ENCODE measurements at places on chromosomes 16 and 17. TPM values are rescaled to one million over a fixed set of nuclear protein-coding genes. Genes with fewer than 3 reads are reported as not detected.
A peak's percentile ranks its signal among the peaks of the same experiment; 100 is the strongest.

- no peak overlapping the region for H3K4me3 ChIP-seq
- peaks cover 12% of the 10 kb centered on the region for H3K27me3 ChIP-seq
- no peaks in the 10 kb centered on the region for H3K36me3 ChIP-seq
- no peak for DNase-seq
Measured at GRCh38 chr16:86051368-86052114, 152.6 kb downstream of the IRF8 start.

DNA sequence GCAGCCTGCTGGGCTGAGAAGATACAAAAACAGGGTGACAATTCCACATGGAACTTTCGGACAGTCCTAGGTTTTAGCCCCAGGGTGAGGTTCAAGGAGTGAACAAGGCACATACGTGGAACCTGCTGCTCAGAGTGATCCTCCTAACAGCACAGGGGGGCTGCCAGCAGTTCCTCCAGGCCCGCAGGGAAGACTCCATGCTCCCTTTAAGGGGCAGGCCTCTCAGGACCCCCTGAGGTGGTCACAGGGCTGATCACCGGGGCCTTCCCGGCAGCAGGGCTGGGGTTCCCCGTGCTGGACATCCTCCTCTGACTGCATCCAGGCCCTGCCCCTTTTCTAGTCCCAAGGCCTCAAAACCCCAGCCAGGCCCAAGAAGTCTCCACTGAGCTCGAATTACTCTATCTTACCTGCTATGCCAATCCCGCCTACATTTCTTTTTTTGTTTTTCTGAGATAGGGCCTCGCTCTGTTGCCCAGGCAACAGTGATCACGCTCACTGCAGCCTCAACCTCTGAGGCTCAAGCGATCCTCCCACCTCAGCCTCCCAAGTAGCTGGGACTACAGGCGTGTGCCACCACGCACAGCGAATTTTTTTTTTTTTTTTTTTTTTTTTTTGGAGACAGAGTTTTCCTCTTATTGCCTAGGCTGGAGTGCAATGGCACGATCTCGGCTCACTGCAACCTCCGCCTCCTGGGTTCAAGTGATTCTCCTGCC, 10.4 kb downstream of the CANT1 start:
- H3K36me3 ChIP-seq = peaks cover 63% of the 10 kb centered on the region
- H3K27ac ChIP-seq = no peak overlapping the region
- H3K4me1 ChIP-seq = peaks cover 13% of the 10 kb centered on the region

DNA sequence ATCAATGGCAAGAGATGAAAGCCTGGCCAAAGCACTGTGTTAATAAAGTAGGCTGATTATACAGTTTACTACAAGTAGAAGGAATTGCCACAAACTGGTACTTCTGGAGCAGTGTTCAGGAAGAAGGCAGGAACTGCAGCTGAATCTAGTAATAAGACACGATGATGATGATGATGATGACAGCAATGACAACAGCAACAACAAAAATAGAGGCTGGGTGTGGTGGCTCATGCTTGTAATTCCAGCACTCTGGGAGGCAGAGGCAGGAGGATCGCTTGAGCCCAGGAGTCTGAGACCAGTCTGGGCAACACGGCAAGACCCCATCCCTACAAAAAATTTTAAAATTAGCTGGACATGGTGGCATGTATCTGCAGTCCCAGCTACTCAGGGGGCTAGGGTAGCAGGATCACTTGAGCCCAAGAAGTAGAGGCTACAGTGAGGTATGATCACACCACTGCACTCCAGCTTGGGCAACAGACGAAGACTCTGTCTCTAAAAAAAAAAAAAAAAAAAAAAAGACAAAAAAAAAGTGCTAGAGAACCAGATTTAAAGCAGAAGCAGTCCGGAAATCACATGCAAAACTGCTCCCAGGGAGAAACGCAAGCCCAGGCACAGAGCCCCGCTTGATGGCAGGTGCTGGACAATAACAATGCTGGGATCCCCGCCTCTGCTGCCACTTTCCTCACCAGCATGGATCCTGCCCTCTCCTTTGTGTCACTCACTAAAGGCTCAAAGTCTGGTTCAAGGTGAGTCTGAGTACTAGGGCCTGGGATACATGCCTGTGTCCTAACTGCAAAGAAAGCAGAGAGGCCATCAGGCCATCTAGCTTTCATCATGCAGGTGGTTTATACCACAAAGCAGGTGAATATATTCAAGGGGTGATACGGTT, 44.8 kb downstream of the CPPED1 start:
- no peak for DNase-seq
- H3K4me1 ChIP-seq = peaks cover 16% of the 10 kb centered on the region
- no peaks in the 10 kb centered on the region for H3K36me3 ChIP-seq
- no peak overlapping the region for H3K27ac ChIP-seq
- no peak overlapping the region for H3K4me3 ChIP-seq
- H3K27me3 ChIP-seq = no peaks in the 10 kb centered on the region

GRCh38 chr17:17650959-17651358, 30.3 kb upstream of the RAI1 start:
- H3K27ac ChIP-seq = no peak overlapping the region
- H3K4me3 ChIP-seq = no peak overlapping the region
- no peaks in the 10 kb centered on the region for H3K27me3 ChIP-seq
- no peaks in the 10 kb centered on the region for H3K4me1 ChIP-seq
- H3K36me3 ChIP-seq = no peaks in the 10 kb centered on the region
- no peak for DNase-seq

DNA sequence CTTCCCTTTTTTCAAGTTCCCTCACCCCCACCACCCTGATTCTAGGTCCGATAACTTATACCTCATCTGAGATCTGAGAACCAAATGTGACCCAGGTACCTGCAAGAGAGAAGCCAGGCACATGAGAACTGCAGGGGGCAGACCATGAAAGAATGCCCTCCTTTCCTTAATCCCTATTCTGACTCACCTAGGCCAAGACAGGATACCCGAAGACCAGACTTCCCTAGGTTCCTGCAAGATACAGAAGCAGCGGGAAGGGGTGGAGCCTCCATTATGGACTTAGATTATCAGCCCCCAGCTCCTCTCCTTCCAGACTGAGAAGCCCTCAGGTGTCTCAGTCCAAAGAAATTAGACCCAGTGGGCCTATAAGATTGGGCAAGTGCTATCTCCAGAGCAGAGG, 2.1 kb downstream of the KCNAB3 start:
- H3K4me1 ChIP-seq = peaks cover 18% of the 10 kb centered on the region
- no peak overlapping the region for H3K4me3 ChIP-seq

GRCh38 chr17:61075988-61076387, 323.7 kb upstream of the TBX2 start:
- no peak overlapping the region for H3K4me3 ChIP-seq
- peak overlapping the region; percentile 0 for H3K27ac ChIP-seq
- H3K36me3 ChIP-seq = no peaks in the 10 kb centered on the region
- no peaks in the 10 kb centered on the region for H3K27me3 ChIP-seq
- no peak for DNase-seq
- no peaks in the 10 kb centered on the region for H3K4me1 ChIP-seq

The MT1M gene
- 29.8 TPM for total RNA-seq

GRCh38 chr17:11986942-11987329, 10.3 kb downstream of the ZNF18 start:
- no peak for DNase-seq
- H3K36me3 ChIP-seq = peaks cover 68% of the 10 kb centered on the region
- no peak overlapping the region for H3K4me3 ChIP-seq
- no peak overlapping the region for H3K27ac ChIP-seq
- no peaks in the 10 kb centered on the region for H3K4me1 ChIP-seq

- H3K36me3 ChIP-seq = no peaks in the 10 kb centered on the region
- no peak overlapping the region for H3K27ac ChIP-seq
- no peak for DNase-seq
- peaks cover 9% of the 10 kb centered on the region for H3K4me1 ChIP-seq
- H3K4me3 ChIP-seq = no peak overlapping the region
- H3K27me3 ChIP-seq = peaks cover 8% of the 10 kb centered on the region
Measured at GRCh38 chr16:56315955-56316354, 109.4 kb downstream of the AMFR start.

The ASPA gene
- 8.2 TPM for total RNA-seq

DNA sequence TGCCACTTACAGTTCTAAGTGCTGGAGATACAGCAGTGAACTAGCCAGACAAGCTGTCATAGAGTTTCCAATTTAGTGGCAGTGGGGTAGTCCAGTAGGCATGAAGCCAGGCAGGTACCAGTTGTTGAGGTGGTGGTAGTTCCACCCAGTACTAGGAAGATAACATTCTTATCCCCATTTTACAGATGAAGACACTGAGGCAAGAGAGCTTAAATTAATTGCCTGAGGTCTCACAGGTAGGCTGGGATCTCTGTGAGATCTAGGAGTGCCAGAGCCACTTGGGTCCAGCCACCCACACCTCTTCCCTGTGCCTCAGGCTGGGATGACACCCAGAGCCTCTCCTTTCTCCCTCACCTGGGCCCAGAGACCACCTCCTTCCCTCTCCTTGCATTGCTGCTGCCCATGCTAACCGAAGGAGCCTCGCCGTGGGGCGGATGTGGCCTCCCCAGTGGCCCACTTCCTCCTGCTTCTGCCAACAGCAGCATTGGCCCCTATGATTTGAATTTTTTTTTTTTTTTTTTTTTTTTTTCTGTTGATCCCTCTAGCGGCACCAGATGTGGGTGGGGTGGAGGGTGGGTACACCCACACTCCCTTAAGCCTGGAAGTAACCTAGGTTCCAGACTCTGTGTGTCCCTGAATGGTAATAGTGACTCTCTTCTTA, 114.0 kb downstream of the PRKCB start:
- H3K4me3 ChIP-seq = no peak overlapping the region
- peak; percentile 65 for DNase-seq
- no peaks in the 10 kb centered on the region for H3K27me3 ChIP-seq

Data from lower lobe of right lung (tissue), 2 donors.